COLO829 (cell line): ENCODE measurements at places on chromosomes 5 and 9.

- DNase-seq, result no peak
Measured at GRCh38 chr5:105931881-105932421, 1738.8 kb downstream of the EFNA5 start.

DNA sequence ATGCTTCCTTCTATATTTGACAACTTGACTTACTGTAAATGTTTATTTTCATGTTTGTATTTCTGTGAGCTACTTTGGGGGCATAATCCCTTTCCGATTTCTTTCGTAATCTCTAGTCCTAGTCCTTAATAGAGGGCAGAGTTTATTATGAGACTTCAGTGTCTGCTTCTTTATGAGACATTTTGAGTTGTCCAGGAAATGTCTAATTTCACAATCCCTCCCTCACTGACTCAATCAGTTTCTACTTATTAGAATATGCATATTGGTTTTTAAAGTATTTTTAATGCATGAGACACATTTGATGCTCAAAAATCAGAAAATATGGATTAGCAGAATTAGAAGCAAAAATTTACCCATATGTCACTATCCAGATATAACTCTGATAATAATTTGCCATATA is 160.9 kb downstream of the FOCAD start:
- no peak for DNase-seq

DNA sequence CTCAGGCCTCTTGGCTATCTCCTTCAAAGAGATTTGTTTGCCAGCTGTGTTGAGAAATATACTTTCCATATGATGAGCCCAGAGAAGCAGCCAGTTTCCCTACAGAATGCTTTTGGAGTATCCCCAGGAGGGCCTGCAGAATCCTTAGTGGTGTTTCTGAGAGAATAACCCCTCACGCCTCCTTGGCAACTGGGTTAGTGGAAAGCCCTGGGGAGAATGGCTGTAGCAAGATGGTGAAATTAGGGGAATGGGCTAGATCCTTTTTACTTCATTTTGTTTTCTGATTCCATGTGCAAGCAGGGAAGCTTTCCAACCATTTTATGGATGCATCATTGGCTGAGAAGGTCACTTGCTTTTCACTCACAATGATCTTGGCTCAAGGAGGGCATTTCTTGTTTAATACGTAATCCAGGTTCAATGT is 364.6 kb downstream of the DMRT2 start:
- no peak for DNase-seq

GRCh38 chr5:174698156-174698555 is 26.2 kb upstream of the MSX2 start:
- no peak for DNase-seq

DNA sequence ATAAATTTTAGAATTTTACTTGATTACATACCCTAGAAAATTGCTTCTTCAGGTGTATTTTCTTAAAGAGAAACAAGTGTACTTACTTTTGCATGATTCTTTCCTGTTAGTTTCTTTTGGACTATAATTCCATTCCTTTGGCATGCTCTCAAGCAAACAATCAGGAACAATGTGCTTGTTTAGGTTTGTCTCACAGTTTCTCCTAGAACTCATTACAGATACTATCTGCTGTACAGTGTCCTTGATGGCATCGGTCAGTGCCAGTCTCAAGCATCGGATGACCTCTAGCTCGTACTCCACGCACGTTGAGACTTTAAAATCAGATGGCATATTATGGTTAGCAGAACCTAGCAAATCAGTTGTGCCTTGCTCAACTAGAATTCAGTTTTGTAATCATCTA is 214.9 kb downstream of the KIAA0825 start:
- no peak for DNase-seq

GRCh38 chr5:96668725-96669124 is 6.5 kb downstream of the CAST start:
- no peak for DNase-seq

GRCh38 chr5:31751610-31752009 is 112.7 kb downstream of the PDZD2 start:
- DNase-seq, result no peak

- DNase-seq, result no peak
Measured at GRCh38 chr5:2259494-2260107, 376.9 kb upstream of the IRX4 start.

DNA sequence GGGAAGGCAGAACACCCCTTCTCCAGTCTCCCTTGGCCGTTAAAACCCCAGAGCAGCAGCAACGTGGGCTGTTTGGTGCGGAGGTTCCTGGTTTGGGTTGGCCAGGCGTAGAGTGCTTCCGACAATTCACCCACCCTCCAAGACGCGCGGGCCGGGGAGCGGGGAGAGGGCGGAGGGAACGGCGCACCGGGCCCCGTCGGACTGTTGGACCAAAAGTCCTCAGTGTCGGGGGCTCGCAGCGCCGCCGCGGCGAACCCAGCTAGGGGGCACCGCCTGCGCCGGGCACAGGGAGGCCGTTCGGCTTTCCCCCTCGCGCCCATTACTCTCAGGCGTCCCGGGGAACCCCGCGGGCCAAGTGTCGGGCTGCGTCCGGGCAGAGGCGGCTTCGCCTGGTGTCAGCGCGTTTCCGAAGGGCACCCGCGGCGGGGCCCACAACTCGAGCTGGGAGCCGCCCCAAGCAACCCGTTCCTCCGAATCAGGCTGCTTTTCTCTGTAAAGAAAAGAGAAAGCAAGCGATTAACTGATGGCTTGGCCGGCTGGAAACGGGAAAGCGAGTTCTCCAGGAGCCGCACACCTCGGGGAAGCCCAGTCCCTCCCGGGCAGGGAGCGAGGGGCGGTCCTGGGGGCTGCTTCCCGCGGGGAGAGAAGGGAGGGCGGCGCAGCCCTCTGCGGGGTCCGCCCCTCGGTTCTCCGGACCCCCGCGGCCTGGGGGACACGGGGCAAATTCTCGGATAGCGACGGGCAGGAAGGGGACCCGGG is 145.5 kb downstream of the ERCC6L2 start:
- no peak for DNase-seq

DNA sequence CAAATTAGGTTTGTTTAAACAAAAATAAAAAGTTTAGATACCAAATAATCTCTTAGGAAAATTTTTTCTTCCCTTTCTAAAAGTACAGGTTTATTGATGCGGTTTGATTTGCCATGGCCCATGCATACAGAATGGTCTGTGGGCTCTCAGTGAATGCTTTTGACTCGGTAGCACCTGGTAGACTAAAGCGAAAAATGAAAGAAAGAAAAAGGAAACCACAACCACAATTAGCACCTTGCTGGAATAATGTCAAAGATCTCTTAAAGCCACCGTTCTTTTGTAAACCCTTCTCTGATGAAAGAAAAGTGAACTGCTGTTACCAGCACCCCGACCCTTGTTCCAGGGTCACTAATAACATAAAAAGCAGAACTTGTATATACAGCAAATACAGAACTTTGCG is 157.9 kb downstream of the NFIB start:
- no peak for DNase-seq

DNA sequence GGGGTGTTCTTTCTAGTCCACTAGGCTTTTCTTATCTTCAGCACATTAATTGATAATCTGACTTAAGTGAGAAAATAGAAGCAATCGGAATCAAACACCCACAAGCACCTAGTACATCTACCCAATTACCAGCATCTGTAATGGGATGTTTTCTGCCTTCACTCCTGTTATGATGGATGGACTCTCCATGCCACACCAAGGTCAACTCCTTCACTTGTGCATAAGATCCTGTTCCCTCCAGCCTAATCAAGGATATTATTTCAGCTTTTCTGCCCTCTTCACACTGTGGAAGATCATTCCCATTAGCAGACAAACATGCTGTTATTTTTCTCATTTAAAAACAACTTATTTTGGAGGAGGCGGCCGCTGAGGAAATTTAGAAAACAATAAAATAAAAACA is 162.0 kb upstream of the EDIL3 start:
- DNase-seq, result no peak

DNA sequence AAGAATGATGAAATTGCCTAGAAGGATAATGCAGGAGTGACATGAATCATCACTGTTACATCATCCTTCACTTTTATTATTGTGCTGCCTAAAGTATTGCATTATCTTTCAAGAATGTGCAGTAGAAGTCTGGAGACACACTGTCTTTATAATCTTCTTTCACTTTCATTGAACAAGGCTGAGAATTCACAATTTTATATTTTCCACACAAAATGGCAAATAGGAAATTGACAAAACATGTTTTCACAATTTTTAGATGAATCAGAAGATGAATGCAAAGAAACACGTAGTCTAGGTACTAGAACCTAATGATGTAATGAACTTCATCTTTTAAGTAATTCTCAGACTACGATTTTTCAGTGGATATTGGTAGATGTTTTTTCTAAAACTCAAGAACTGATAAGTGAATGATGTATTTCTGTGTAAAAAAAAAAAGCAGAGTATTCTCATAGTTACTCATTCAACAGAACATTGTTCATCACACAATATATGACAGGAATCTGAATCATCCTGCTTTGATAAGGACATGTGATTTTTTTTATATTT is 131.5 kb upstream of the GRHPR start:
- DNase-seq, result no peak

- DNase-seq, result no peak
Measured at GRCh38 chr5:10471677-10472076, 30.0 kb downstream of the ROPN1L start.

DNA sequence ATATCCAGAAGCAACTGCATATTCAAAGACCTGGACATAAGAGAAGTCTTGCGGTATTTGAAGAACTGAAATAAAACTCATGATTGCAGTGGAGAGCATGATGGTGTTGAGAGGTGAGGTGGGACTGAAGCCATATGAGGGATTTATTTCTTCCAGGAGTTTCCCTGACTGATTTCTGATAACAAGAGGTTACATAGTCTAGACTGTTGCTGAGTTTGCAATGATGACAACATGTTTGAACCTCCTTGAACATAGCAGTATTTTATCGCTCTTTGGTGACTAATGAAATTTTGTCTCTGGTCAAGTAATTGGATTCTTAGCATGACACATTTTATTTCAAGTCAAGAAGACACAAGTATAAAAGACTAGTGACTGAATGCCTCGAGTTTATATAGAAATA is 61.8 kb downstream of the ACTBL2 start:
- no peak for DNase-seq

DNA sequence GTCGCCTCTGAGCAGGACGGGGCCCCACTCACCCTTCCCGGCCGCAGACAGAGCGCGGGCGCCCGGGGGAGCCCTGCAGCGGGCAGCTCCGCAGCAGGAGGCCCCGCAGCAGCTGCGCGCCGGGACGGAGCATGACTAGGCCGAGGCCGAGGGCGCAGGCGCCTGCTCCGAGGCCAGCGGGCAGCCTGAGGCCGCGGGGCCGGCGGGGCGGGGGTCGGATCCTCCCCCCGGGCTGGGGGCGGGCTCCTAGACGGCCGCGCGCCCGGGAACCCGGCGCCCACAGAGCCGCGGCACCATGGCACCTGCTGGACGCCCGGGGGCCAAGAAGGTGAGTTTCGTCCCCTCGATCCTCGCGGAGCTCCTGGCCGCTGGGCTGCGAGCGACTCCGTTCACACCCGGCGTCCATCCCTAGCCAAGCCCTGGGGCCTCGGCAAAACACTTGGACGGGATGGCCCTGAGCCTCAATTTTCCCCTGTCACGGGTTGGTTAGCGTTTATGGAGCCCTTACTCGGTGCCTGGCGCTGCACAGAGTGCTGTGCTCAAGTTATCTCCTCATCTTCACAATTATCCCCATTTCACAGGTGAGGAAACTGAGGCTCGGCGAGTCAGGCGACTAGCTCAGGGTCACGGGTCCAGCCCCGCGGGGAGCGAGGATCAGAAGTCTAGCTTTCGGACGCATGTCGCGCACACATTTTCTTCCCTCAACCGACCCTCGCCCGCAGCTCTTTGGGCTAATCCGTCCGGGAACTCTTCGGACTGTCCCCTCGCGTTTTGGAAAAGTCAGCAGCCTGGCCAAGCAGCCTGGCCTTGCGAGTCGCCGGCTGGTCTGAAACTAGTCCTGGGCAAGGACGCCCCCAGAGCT is at the start of the genes BHMT2 and DMGDH:
Gene BHMT2 (plus strand): TSS at position 280 of the 862 bp plus-strand sequence. CDS start 16 bp downstream, at position 296.
Gene DMGDH (minus strand): TSS at position 187 of the 862 bp plus-strand sequence. CDS start 54 bp downstream, at position 133.
- DNase-seq, result no peak

DNA sequence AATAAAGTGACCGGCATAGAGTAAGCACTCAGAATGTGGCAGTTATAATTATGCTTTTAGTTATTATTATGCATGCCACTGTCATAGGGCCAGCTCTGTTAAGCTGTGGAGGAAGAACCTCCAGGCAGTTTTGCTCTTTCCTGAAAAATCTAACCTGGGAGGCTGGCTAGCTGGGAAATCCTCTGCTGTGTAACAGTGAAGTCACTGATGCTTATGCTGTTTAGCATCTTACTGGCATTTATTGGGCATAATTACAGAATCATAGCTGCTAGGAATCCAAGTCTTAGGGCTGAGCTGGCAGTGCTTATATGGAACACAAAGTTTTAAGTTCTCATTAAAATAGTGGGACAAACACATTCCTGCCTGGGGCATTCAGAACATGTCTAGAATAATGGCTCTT is 5.5 kb upstream of the GSN start:
- DNase-seq, result no peak

- DNase-seq, result no peak
Measured at GRCh38 chr5:167889276-167889675, 402.2 kb upstream of the WWC1 start.

DNA sequence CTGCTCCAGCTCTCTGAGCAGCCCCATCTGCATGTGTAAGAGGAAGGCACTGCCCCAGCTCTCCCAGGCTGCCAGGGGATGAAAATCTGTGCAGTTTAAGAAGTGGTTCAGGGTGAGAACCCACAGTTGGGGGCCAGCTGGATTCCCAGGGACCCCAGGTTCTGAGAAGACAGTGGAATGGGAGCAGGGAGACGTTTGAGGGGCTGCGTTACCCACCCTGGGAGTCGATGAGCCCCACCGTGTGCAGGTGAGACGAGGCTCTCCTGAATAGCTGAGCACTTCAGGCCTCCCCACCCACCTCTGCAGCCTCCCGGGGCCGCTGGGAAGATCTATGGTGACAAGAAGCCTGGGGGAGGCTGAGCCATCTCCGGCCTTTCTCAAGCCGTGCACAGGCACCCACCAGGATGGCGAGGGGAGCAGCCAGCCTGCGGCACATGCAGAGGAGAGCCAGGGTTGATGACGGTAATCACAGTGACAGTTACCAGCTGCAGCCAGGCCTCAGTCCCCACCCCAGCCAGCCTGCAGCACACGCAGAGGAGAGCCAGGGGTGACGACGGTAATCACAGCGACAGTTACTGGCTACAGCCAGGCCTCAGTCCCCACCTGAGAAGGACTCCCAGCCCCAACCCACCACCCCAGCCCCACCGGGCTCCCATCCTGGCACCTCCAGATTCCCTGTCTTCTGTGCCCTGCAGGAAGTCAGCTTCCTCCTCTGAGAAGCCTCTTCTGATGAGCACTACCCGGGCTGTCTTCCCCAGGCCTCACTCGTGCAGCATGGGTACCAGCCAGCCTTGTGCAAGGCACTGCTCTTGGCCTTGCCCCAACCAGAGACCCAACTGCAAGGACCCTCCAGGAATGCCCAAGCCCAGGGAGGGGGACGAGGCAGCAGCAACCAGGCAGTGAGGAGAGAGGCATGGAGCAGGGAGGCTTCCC is 150.8 kb upstream of the PPP1R26 start:
- no peak for DNase-seq

GRCh38 chr9:129677456-129677855 is 12.0 kb downstream of the PRRX2 start:
- DNase-seq, result no peak

- DNase-seq, result no peak
Measured at GRCh38 chr5:179906795-179907555, 722 bp downstream of the TBC1D9B start.

GRCh38 chr5:119439140-119439631 is 13.1 kb upstream of the HSD17B4 start:
- no peak for DNase-seq

- no peak for DNase-seq
Measured at GRCh38 chr9:128621730-128622455, 34.8 kb downstream of the DYNC2I2 start.

GRCh38 chr5:74541381-74541781 is 99.1 kb downstream of the ENC1 start:
- DNase-seq, result no peak
